ENCODE measurements at places on chromosomes 7 and 10.
A peak's percentile ranks its signal among the peaks of the same experiment; 100 is the strongest.

DNA sequence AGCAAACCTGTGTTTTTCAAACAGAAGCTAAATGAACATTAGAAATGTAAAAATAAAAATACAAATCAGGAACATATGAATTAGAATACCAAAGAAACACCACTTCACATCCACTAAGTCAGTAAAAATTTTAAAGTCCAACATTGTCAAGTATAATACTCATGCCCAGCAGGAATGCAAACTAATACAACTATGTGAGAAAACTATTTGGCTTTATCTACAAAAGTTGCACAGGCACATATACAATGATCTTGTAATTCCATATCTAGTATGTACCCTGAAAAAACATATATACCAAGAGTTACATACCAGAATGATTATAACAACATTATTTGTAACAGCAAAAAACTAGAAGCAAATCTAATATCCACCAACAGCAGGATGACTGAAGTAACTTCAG lies 91.1 kb downstream of the RNF32 start:
- no peak for DNase-seq

GRCh38 chr10:86851328-86852207 lies 95.1 kb downstream of the BMPR1A start:
- no peak for DNase-seq

GRCh38 chr7:26567266-26567665 lies 275.6 kb downstream of the SNX10 start:
- DNase-seq: no peak

GRCh38 chr7:139995017-139995915 lies 67.5 kb downstream of the PARP12 start:
- DNase-seq: no peak

GRCh38 chr7:149886018-149886415 lies 12.2 kb downstream of the ATP6V0E2 start:
- DNase-seq: peak; percentile 6

DNA sequence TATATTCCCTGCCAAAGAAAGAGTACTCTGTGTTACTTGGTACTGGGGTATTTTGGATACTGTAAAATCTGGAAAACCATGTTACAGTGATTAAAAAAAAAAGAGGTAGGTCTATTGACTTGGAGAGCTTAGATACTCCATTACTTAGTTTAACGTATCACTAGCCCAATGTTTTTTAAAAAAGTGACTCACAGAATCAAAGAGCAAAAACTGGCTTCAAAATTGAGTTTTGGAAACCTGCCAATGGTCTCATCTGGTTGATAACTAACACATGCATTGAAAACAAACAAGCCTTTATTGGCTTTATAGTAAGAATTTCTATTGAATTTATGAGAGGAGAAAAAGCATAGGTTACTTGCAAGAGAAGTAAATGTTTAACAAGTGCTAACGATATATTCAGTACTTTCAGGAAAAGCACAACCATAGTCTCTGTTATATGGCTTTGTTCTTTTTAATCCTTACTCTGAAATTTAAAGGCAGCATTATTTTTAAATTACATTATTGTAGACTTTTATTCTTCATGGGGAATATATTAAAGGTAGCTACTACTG lies 563.3 kb upstream of the SORCS1 start:
- DNase-seq: no peak

- DNase-seq: peak; percentile 95
Measured at GRCh38 chr7:106009503-106010226, 46.6 kb downstream of the CDHR3 start.

GRCh38 chr10:89580243-89580642 lies 44.8 kb upstream of the SLC16A12 start:
- no peak for DNase-seq

GRCh38 chr7:121371883-121372282 lies 24.2 kb downstream of the FAM3C start:
- DNase-seq: no peak

DNA sequence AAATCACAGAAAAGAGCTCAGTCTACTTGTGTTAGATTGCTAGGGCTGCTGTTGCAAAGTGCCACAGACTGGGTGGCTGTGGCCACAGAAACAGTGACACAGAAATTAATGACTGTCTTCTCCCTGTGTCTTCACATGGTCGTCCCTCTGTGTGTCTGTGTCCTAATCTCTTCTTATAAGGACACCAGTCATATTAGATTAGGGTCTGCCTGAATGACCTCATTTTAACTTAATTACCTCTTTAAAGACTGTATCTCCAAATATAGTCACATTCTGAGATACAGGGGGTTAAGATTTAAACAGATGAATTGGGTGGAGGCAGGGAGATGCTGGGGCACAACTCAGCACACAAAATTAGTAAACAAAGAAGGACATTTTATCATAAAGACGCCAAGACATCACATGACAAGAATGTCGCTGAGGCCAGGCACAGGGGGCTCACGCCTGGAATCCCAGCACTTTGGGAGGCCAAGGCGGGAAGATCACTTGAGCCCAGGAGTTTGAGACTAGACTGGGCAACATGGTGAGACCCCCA lies 23.3 kb upstream of the PARD3 start:
- no peak for DNase-seq

DNA sequence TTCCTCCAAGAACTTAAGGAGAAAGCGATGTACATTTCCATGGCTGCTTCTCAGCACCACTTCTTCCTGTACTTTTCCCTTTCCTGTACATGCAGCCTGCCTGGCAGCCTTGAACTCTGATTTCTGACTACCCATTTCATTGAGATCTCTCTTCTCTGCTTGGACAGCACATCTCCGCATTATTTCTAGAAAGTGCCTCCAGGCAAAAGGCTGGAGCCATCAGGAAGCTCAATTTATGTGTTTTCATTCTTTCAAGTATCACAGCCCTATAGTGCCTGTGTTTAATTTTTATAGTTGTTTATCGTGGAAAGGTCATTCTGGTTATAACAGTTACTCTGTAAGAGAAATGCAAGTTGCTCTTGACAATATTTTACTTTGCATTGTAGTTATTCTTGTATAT lies 688.0 kb upstream of the ANKRD30A start:
- DNase-seq: no peak

DNA sequence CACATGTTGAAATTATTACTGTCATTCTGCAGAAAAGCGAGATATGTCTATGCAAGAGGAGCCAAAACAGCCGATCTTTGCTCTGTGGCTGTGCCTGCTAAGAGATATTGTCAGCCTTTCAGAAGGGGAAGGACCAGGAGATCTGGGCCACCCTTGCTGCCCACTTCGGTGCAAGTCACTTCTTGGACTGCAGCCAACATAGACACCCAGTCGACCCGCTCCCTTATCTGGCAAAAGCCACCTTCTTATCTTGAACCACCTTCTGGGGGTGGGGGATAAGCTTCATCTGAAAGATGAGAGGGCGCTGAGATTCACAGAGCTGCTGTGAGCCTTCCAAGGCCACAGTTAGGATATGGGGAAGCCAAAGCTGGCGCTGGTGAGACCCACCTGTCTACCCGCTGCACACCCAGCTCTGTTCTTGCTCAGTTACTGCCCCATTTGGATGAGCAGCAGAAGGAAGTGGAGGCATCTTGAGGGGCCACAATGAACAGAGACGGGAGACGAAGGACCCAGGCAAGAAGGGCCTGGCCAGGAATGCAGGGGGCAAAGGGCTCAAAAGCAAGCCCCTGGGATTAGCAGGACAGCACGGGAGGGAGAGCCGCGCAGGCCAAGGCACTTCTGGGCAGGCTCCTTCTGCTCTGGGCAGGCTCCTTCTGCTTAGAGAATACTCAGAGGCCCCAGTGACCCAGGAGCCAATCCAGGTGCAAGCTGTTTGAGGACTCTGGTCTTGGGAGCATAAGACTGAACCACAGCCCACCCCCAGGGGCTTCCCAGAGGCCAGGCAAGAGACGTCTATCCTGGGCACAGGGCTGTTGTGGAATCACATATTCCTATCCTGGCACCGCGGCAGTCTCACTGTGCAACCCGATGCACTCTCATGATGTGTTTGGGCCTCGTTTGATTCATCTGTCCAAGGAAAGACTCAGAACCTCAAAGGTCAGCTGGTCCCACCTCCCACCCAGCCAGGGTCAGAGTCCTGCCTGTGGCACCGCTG lies 38.4 kb upstream of the NPFFR1 start:
- no peak for DNase-seq

- DNase-seq: no peak
Measured at GRCh38 chr7:26549281-26549944, 257.8 kb downstream of the SNX10 start.

- DNase-seq: no peak
Measured at GRCh38 chr7:105185290-105186010, 171.4 kb downstream of the KMT2E start.

DNA sequence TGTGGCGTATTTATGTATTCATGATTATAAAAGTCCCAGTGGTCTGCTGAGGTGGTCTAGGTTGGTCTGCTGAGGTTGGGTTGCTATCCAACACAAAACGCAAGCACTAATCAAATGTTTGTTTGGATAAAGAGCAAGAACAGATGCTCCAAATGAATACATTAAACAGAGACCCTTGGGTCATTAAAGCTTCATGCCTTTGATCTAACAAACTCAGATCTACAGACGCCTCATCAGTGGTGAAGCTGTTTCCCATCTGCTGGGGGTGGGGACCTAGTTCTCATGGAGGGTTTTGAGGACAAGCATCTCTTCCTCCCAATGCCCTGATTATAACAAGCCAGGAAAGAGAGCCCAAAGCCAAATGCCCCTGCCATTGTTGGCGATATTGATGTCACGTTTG lies 786.7 kb downstream of the NRG3 start:
- no peak for DNase-seq

GRCh38 chr10:118792526-118792925 lies 37.8 kb upstream of the CACUL1 start:
- DNase-seq: no peak

DNA sequence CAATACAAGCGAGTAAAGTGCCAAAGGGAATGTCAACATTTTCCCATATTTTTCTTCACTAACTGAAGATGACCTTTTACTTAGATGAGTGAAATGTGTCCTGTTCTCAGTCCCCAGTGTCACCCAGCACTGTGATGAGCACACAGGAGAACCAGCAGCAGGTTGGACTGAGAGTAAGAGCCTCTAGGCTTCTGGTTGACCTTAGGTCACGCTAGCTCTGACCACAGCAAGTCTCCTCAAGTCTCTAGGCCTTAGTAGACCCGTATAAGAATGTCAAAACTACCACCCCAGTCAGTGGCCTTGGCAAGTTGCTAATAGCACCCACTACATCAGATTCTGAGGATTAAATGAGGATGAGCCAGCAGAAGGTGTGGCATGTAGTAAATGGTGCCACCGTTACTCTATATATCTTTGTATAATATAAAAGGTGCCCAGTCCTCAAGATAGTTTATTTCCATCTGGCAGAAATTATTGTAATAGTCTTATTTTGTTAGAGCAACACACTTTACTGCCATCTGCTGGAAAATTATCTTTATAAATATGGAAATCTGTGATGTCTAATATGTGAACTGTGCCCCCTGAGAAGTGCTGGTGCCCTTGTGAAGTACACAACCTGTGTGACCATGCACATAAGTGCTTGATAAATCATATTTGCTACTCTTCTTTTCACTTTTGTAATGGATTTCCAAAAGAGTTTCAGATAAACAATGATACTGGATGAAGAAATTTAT lies 75.7 kb downstream of the SPAG6 start:
- no peak for DNase-seq

GRCh38 chr10:121832647-121833046 lies 95.2 kb downstream of the ATE1 start:
- DNase-seq: no peak

- DNase-seq: no peak
Measured at GRCh38 chr10:104255311-104255981, 754 bp downstream of the GSTO1 start.

DNA sequence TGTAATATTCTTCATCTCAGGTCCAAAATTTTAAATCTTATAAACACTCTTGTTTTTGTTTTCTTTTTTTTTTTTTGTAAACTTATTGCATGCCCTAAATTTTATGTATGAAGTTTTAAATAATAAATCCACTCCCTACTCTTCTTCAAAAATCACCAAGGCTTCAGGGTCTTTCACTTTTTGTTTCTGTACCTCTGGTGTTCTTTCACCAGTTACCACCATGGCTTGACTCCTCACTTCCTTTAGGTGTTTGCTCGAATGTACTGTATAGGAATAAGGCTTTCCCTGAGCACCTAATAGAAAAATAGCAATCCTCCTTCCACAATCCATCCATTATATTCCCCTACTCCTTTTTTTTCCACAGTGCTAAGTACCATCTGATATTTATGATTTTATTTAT lies 962.8 kb upstream of the POT1 start:
- DNase-seq: no peak

GRCh38 chr10:117250411-117250810 lies 9.5 kb downstream of the SLC18A2 start:
- DNase-seq: no peak

- DNase-seq: no peak
Measured at GRCh38 chr7:150734254-150734653, 3.0 kb upstream of the GIMAP5 start.

GRCh38 chr10:51377932-51378599 lies 303.8 kb downstream of the PRKG1 start:
- DNase-seq: no peak

DNA sequence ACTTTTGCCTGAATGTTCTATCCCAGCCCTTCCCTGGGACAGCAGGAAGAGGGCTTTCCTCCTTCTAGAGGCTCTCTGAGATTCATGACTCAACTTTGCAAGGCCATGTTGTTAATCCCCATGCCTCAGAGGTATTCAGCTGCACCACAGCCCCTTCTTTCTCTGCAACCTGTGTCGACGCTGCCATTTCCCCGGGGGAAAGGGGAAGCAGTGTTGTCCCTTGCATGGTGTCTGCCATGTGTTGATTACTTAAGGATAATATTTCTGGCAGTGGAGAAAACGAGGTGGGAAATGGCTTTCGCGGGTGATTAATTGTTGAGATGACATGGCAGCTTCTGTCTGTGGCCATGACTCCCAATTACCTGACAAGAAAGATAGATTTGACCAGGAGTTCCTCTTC lies 133.1 kb downstream of the SORCS3 start:
- DNase-seq: no peak

GRCh38 chr7:82105463-82105862 lies 335.6 kb upstream of the HGF start:
- DNase-seq: no peak

- DNase-seq: no peak
Measured at GRCh38 chr10:21329995-21330627, 195.4 kb downstream of the SKIDA1 start.

DNA sequence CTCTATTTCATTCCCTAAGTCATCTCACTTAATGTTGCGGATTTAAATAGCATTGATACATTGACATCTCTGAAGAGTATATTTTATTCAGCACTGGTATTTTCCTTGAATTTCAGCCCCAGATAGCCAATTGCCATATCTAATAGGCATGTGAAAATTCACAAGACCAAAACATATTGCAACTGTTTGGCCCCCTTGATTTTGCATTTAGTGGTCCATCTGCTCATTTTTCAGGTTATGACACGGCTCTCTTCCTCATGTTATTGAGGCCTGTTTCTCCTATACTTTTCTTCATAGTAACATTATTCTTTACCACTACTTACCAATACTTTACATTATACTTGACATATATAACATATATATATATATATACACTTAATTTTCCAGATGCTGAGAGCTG lies 43.7 kb downstream of the MKLN1 start:
- no peak for DNase-seq

Data from ecto neural progenitor cell (in vitro differentiated cells).